Thoracic aorta (tissue), 2 donors: ENCODE measurements at places on chromosomes 6 and 20. TPM values are rescaled to one million over a fixed set of nuclear protein-coding genes. Genes with fewer than 3 reads are reported as not detected.

The NRN1 gene
- total RNA-seq: 5.0 TPM

- no peak for DNase-seq
These were observed 18.1 kb downstream of the UQCC2 start for GRCh38 chr6:33693186-33694105.

GRCh38 chr6:78989191-78989590 lies 88.9 kb downstream of the PHIP start:
- no peak for DNase-seq

DNA sequence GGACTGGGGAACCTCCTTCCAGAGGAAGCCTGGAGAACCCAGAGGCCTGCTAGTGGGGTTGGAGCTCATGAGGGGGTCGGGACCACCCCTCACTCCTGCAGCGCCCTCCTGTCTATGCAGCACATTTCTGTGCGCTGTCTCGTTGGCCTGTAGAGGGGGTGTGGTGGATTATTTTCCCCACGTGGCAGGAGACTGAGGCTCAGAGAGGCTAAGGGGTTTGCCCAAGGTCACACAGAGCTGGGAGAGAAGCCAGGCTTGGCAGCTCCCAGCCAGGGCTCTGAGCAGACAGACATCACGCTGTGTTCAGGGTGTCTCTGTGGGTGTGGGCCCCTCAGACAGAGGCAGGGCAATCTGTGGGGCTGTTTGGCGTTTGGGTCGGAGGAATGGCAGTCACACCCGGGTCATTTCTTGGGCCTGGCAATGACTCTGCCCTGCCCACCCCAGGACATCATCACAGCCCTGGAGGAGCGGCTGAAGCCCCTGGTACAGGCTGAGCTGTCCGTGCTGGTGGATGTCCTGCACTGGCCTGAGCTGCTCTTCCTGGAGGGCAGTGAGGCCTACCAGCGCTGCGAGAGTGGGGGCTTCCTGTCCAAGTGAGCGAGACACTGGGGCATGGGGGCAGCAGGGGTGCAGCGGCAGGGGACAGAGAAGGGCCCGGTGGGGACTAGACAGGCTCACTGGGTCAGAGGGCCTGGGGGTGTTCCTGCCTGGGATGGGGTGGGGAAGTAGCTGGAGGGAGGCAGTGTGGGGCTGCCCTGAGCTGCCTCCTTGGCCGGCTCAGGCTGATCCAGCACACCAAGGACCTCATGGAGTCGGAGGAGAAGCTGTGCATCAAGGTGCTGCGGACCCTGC lies 27.7 kb downstream of the UQCC2 start:
- DNase-seq: no peak

- no peak for DNase-seq
These were observed 3.9 kb upstream of the LRP11 start for GRCh38 chr6:149867876-149868640.
